ENCODE measurements at places on chromosomes 2 and 18.

- DNase-seq: no peak
Observed at GRCh38 chr2:105361102-105361889, 24.0 kb downstream of the C2orf49 start.

DNA sequence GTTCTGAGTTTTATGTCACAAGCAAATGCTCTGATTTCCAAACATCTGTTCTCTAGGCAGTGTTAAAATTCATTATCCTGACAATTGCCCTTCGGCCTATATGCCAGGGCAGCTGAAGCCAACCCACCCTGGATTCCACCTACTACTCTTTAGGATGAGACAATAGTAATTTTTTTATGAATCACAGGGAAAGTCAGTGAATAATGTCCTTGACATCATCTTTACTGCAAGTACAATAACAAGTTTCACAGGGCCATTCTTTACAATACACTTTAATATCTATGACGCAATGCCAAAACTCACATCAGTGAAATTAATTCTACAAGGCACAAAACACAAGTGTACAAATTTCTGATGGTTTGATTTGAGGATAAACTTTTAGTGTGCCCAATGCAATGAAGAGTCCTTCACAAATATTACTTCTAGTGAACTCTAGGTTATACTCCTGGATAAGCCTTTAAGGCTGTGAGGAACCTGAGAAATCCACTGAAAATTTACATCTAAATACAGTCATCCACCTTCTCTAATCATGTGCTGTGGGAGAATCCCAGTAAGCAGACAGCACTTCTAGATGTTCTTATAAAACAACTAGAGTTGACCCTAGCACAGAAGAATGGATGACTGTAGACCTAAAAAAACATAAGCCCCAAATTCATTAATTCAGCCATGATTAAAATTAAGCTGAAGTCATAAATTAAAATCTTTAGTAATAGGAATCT, 77.3 kb upstream of the CTLA4 start:
- DNase-seq: no peak

DNA sequence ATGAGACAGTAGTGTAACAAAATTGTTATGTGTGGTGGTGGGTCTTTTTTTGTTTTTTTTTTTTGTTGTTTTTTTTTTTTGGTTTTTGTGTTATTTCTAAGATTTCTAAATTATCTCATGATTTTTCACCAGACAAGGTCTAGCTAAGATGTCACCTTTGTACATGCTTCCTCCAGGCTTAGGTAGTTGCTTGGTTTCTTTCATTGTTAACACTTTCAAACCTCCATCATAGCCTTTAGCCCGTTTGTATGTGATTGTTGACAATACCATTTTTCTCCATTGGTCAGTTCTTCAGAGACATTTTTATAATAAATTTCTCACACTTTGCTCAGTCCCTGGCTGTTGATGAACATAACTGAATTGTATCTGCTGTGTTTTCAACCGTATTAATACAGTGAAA, 2.2 kb downstream of the RELCH start:
- DNase-seq: no peak

- DNase-seq: no peak
Observed at GRCh38 chr2:104866122-104866864, 12.4 kb downstream of the POU3F3 start.

- DNase-seq: no peak
Observed at GRCh38 chr2:84717302-84717701, 163.6 kb downstream of the TRABD2A start.

- no peak for DNase-seq
Observed at GRCh38 chr2:231115651-231116050, 9.2 kb downstream of the HTR2B start.

DNA sequence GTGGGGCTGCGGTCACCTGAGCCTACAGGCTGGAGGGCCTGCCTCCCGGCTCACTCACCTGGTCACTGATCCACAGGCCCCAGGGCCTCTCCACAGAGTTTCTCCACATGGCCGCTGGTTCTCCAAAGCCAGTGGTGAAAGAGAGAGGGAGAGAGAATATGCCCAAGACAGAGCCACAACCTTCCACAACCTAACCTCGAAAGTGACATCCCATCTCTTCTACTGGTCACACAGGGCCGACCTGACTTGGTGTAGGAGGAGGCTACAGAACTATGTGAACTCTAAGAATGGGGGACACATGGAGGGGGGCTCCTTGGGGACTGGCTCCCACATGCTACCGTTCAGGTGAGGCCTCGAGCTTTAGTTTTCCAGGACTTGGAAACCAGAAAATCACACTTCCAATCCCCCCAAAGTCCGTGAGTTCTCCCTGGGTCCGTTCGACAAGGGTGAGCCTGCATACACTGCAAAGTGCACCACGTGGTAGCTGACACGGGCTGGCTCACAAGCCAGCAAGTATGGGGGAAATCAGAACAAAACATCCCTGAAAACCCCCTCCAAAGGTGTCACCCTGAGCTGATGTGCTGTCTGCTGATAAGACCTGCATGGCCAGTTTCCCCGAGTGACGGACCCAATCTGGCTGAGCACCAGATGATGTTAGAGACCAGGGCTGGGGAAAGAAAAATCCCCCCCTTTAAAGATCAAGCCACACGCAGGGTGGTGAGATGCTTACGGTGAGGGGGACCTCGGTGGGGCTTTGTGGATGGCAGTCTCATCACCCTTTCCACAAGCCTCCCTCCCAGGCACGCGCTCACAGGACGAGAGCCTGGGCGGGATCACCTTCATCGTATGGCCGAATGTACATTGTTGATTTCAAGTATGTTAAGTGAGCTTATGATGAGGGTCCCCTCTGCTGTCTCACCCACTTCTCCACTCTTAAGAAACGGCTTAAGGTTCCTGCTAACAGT, 54.2 kb upstream of the SEMA4C start:
- DNase-seq: no peak

DNA sequence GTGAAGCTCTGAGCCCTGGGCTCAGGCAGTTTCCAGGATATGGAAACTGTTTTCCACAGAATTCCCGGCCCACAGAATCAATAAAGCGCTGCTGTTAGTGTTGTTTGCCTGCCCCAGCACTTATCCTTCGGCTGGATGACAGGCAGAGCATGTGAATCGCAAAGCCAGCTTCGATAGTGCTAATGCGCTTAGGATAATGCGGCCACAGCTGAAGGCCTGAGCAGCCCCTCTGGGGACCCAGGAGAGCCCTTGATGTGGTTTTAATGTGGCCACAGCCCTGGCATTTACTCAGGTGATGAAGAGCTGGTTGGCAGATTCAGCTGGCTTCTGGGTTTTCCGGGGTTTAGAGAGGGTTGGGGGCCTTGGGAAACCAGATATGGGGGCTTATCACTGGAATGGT, 23.7 kb downstream of the PCARE start:
- DNase-seq: no peak

DNA sequence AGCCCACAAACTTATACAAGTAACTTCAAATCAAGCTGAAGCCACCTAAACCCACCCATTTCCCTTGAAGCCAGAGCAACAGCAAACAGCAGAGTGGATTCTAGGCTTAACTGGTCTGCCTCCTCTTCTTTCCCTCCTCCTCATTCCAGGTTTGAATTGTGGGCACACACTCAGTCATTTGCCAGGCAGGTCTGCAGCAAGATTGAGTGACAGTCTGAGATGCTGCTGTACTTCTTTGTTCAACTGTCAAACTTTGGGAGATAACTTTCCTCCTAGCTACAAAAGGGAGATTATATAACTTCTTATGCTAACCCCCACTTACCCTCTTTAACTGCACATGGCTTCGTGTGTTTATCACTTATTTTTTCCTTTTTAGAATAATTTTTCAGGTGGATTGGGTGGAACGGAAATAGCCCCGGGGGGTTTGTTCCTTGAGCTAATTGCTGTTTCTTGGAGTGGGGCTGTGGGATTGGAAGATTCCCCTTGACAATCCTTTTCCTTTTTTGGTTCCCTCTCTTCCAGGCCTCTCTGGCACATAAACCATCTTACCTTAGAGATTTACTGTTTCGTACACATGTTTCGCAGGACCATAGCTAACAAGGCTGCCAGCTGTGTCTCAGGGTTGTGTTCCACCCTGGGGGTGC, 55.0 kb downstream of the RNF144A start:
- DNase-seq: no peak

DNA sequence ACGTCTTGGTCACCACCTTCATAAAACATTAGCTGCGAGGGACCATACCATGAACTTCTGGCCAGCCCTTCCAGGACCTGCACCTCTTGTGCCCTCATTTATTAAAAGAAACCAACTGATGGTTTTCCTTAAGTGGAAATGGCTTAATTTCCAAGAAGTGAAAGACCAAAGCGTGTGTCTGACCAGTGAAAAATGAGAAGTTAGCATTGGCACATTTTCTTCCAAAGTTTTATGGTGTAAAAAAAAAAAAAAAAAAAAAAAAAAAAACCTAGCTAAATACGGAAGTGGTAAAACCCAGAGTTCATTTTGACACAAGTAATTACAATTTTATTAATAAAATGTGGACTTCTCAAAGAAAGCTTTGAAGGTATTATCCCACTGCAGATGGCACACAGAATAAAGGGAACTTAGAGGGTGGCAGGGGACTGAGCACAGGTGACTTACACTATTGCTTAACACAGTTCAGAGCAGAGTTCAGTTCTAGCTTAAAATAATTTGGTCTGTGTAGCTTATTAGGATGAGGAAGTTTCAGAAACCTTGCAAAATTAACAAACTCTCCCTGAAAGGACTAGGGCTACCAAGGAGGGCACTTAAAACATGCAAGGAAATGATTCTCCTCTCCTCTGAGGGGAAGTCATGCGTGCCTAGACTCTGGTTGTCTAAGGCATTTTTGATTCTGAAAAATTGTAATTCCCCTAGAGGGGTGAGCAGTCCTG, 42.2 kb upstream of the EPG5 start:
- DNase-seq: no peak

DNA sequence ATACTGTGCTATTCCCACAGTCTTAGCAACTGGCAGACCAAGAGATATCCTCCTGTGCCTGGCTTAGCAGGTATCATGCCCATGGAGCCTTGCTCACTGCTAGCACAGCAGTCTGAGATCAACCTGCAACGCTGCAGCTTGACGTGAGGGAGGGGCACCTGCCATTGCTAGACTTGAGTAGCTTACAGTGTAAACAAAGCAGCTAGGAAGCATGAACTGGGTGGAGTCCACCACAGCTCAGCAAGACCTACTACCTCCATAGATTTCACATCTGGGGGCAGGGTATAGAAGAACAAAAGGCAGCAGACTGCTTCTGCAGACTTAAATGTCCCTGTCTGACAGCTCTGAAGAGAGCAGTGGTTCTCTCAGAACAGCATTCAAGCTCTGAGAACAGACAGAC, 74.8 kb downstream of the AKAIN1 start:
- no peak for DNase-seq

DNA sequence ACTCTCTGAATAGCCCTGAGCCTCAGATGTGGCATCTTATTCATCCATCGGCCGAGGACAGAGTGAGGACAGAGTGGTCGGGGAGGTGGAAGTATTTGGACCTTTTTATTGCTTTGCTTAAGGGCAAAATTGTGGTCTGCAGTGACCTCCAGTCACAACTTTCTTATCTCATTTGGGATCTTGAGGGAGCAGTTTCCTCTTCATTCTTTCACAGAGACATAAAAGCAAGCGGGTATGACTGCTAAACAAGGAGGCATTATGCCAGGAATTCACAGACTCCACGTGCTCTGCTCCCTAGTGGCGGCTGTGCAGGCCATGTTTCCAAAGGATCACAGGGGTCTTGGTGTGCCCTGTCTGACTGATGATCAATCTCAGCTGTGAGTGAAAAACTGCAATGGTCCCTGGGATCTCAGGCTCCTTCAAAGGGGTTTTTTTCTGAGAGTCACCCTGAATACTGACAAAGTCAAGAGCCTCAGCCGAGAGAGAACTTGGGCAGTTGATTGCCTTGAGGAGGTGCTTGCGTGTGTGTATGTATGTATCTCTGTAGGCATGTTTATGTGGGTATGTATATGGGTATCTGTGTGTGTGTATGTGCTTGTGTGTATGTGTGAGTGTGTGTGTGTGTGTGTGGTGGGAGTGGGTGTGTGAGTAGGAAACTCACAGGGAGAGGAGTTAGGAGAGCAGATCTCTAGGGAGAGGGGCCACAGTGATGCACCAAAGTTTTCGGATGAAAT, 47.7 kb downstream of the RAPGEF4 start:
- DNase-seq: peak; percentile 82

GRCh38 chr2:61045999-61046398, 19.7 kb upstream of the SANBR start:
- DNase-seq: no peak

DNA sequence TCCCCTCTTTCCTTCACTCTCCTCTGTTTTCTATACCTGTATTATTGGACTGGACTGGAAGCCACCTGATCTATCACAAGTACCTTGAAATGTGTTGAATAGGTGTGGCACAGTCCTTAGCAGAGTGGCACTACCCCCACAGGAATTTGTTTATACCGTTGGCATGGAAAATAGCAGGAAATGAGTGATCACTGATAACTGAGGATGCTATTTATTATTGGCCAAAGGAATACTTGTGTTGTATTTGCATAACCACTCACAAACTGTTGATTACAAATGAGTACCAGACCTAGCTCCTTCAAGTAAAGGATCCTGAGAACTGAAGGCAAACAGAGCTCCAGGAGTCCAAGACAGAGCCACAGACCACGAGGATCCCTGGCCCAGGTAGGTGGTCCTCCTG, at the start of gene IL37:
TSS of gene IL37 (plus strand) at position 301 of the 400 bp plus-strand sequence. CDS start 1,848 bp downstream, outside the sequence.
- no peak for DNase-seq

DNA sequence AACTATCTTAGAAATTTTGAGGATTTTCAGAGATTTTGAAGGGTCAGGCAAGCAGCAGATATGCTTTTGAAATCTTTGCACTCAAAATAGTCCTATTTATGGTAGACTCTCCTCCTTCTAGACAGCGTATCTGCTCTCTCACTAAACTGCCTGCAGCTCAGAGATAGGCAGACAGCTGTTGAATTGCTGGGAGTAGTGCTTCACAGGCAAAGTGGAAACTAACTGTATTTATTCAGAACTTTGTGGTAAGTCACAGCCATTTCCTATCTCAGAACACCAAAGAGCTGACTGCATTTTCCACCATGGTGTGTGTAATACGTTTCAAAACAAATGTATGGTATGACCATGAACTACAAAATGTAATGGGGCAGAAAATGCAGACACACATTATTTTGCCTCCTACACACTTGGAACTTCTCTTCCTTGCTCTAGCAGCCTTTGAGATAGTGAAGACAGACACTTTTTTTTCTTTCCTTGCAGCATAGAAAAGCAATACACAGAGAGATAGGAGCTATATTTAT, 352.4 kb downstream of the LRP1B start:
- DNase-seq: no peak

- DNase-seq: peak; percentile 66
Observed at GRCh38 chr2:219368690-219369191, 19.0 kb downstream of the DNPEP start.

DNA sequence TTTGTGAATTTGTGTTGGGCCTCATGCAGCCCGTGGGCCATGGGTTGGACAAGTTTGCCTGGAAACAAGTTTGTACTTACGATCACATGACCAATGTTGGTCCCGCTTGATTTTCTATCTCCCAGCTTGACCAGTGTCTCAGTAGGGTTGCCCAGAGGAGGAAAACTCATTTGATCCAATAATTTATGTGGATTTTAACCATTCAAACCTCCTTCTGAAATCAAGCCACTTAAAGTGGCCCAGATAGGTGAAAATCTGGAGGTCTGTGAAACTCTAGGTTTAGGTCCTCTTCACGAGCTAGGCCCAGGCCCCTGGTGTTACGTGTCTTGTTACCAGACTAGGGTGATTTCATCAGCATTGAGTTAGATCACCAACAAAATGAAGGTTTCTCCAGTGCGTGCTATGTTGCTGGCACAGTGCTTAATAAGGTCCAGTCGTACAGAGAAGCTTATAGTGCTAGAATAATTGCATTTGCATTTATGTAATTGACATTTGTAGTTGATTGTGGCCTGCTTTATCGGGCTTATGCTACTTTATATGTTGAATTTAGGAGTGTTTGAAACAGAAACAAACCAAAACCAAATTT, 4.4 kb downstream of the ACTR2 start:
- DNase-seq: no peak

- DNase-seq: peak; percentile 57
Observed at GRCh38 chr2:210617732-210618330, 61.4 kb downstream of the CPS1 start.

All from kidney glomerular epithelial cell (primary cell).